Cortex of kidney (tissue), 1 donor: ENCODE measurements at places on chromosomes 1 and 21.

- no peak for DNase-seq
These were observed 41.6 kb upstream of the MROH9 start for GRCh38 chr1:170893655-170894297.

DNA sequence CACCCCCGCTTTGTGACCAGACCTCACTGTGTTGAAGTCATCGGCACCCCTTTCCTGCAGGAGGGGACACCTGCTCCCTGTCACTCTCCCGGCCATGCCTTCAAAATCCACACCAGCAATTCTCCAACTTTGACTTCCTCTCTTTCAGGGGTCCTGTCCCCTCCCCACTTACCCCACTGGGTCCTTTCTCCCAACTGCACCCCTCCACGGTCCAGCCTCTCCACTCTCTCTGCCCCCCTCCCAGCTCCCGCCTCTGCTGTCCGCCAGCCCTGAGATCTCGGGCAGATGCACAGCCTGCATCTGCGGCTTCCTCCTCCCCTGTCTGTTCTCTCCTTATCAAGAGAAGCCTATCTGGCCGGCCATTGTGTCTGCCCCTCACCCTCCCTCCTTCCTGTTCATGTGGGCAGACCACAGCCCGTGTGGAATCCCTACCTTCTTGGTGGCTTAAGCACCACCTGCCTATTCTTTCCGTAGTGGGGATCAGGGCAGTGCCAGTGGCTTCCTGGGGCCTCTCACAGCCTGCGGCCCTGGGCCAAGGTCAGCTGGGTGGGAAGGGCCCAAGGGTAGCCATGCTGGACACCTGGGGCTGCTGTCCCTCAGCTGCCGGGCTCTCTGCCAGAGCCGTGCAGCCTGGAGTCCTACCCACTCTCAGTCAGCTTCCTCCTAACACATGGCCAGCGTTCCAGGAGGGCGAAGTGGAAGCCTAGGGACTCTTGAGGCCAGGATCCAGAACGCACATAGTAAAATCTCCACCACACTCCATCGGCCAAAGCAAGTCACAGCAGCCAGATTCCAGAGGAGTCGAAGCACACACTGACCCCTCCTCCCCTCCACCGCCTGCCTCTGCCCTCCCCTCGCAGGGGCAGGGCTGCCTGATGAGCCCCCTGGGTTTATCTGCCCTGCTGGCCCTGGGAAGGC lies 5.1 kb upstream of the HES4 start:
- no peak for DNase-seq

- DNase-seq: no peak
These were observed 40.1 kb downstream of the TLR5 start for GRCh38 chr1:223102797-223103533.

DNA sequence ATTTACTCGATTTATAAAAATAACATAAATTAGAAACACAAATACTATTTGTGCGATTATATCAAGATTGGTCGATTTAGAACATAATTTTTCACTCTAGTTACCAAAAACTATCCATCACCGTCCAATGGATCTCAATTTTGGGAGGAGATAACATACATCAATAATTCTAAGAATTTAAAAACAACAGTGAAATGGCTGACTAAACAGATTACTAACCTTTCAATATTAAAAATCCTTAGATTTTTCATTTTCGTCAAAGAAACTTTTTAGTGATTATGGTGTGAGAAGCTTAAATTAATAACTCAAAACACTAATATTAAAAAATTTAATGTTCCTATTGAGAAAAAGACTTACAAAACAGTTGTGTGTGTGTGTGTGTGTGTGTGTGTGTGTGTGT lies 75.1 kb upstream of the RBM34 start:
- no peak for DNase-seq

GRCh38 chr1:220544901-220545303 lies 17.0 kb downstream of the MARK1 start:
- no peak for DNase-seq

- no peak for DNase-seq
These were observed 35.1 kb downstream of the FRRS1 start for GRCh38 chr1:99731384-99731783.

- no peak for DNase-seq
These were observed 287.8 kb downstream of the LMX1A start for GRCh38 chr1:165068741-165069140.

DNA sequence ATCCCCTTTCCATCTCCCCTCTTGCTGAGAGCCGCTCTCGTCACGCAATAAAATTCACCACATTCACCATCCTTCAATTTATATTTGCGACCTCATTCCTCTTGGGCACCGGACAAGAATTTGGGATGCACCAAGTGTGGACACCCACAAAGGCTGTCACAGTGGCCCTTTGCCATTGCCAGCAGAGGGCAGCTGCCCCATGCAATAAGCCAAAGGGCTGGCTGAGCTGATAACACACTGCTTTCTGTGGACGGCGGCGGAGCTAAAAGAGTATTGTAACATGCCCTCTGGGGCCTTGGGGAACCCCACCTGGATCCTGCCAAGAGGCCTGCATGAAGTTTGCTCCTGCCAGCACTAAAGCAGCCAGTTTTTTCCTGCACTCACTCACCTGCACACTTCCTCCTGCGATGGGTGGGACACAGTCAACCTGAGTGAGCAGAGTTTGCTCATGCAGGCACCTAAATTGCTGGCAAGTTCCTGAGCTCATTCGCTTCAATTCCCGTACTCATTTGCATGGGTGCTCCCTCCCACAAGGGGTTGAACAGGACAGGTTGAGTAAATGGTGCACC lies 792.3 kb upstream of the ADAMTS5 start:
- no peak for DNase-seq

DNA sequence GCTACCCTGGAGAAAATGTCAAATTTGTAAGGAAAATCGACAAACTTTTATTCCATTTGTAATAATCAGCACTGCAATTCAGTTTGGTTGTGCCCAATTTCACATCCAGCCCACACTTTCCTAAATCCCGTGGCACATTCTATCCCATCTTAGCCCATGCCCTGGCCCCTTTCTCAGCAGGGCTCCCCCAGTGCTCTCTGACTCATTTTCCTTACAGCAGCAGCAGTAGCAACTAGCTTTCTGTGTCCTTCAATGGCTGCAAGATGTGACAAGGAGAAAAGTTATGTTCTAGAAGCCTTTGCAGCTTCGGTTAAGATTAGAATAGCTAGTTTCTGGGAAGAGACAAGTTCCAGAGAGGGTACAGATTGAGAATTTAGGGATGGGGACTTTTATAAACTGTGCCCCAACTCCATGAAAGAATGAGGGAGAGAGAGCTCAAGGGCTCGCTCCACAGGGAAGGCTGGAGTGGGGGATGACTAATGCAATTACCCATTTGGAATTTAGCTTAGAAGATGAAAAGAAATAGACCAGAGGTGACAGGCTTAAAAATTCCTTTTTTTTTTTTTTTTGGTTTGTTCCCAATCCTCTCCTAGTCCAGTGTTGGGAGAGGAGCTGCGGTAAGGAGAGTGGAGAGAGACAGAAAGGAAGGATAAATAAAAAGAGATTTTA lies 47.0 kb upstream of the POU2F1 start:
- no peak for DNase-seq

GRCh38 chr1:51433269-51433971 lies 85.6 kb downstream of the EPS15 start:
- no peak for DNase-seq

- no peak for DNase-seq
These were observed 5.0 kb upstream of the AHCYL1 start for GRCh38 chr1:109979489-109980091.
